ENCODE measurements at places on chromosomes 12 and 14. TPM values are rescaled to one million over a fixed set of nuclear protein-coding genes. Genes with fewer than 3 reads are reported as not detected.

GRCh38 chr14:75757644-75758402 lies 96.8 kb downstream of the TTLL5 start:
- no peak for DNase-seq

GRCh38 chr12:99498756-99499155 lies 148.8 kb upstream of the GARIN6 start:
- no peak for DNase-seq

- no peak for DNase-seq
These were observed 64.8 kb upstream of the PLEKHG3 start for GRCh38 chr14:64639340-64639821.

GRCh38 chr12:15689751-15690191 lies 99.4 kb downstream of the EPS8 start:
- no peak for DNase-seq

DNA sequence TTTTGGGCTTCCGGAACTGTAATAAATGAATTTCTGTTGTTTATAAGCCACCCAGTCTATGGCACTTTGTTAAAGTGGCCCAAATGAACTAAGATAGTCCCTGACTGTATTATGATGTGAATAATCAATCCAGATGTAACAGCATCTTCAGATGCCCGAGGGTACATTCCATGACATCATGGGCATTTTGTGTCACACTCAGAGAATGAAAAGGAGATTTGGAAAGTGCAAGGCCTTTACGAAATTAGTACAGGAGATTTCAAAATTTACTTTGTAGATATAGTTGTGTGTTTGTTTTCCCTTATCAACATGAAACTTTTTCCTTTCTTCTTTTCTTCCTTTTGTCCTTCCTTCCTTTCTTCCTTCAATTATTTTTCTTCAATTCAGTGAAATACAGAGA lies 54.2 kb upstream of the AMIGO2 start:
- no peak for DNase-seq

- peak; percentile 94 for DNase-seq
These were observed at the start of gene CBX5 for GRCh38 chr12:54279632-54280467. TSS of gene CBX5 (minus strand) at chr12:54280122. CDS start at chr12:54257650, 22,472 bp downstream.

DNA sequence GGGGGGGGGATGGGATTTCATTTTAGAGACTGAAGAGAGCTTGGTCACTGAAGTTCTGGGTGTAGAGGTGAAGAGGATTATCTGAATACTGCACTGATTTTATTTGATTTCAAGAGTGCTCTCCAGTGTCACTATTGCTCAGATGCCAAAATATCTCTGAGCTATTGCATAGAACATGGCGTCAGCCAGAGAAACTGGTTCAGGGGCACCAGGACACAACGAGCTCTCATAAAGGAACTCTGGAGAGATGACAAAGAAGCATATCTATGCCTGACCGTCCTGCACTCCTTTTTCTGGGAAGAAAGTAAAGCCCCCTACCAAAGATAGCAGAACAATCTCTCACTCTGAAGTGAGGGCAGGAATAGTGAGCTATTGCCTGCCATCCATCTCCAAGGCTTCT lies 2.0 kb downstream of the SLC7A8 start:
- DNase-seq: no peak

GRCh38 chr14:55356913-55357312 lies 54.7 kb downstream of the ATG14 start:
- DNase-seq: no peak

DNA sequence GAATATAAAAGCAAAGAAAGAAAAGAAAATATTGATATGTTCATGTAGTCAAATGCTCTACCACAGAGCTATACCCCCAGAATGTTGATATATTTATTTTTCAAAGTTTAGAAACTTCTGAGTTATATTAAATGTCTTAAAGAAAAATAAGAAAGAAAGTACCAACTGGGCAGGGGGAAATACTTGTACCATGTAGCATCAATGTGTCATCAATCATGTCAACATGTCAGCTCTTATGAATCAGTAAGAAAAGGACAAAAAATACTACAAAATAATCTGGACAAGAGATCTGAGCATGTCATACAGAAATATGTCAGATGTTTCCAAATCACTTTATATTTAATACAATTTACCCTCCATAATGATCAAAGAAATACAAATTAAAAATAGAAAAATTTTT lies 595.1 kb upstream of the ATP2B1 start:
- no peak for DNase-seq

DNA sequence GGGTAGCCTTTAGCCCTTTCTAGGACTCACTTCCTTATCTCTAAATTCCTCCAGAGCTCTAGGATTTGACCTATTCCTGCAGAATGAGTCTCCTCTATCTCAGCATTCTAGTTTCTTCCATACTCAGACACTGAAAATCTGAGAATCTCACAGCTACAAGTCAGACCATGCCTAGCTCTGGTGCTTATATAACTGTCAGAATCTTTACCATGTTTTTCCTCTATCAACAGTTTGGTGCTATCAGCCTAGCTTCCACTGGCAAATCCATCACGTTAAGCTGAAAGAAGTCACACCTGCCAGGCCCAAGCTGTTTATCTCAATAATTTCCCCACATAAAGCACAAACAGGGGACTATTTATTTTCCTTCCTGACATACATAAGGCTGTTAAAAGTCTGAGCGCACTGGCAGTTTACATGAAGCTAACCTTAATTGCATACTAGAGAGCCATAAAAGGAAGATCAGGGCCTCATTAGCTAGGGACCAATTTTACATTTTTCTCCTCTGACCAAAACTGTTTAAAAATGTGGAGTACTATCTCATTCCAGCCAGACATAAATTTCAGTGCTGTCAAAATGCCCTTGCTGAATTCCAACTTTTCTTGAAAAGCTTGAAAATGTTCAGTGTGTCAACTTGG lies 270.5 kb downstream of the C12orf75 start:
- no peak for DNase-seq

- DNase-seq: no peak
These were observed 117.1 kb downstream of the HMGA2 start for GRCh38 chr12:65941388-65941787.

DNA sequence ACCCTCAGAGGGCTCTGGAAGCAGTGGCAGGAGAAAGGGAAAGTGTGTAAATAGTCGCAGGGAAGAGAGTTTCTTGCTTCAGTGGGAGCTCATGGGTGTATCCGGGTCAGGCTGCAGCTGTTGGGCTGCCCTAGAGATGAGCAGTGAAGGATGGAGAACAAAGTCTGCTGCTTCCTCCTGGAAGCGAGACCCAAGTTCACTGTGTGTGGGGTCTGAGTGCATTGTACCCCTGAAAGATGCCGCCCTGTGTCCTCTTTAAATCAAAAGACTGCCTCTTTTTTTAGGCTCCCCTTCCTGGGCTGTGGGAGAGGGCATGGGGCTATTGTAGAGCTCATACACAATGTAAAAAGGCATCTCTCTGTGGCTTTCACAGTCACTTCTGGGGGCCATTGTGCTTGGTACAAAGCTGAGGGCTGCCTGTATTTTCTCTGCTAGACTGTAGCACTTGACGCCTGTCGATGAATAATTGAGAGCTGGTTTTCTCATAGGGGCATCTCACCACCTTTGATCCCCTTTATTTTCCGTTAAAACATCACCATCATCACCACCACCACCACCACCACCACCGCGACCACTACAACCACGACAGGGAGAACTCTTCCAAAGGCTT lies 16.7 kb downstream of the CHST11 start:
- no peak for DNase-seq

- DNase-seq: no peak
These were observed 8.4 kb downstream of the PTHLH start for GRCh38 chr12:27964123-27964522.

DNA sequence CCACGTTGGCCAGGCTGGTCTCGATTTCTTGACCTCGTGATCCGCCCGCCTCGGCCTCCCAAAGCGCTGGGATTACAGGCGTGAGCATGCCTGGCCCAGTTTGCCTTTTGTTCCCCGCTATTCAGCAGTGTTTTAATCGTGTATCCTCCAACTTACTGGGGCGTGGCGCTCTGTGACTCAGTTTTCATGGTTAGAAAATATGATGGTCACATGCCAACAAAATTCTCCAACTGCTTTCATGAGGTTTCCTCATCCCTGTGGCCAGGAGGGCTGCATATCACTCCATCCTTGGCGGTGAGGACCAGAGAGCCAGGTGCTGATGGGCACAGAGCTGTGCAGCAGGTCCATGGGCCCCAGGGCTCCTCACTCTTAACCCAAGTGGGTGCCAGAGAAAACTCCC lies 33.0 kb upstream of the PRMT8 start:
- no peak for DNase-seq

DNA sequence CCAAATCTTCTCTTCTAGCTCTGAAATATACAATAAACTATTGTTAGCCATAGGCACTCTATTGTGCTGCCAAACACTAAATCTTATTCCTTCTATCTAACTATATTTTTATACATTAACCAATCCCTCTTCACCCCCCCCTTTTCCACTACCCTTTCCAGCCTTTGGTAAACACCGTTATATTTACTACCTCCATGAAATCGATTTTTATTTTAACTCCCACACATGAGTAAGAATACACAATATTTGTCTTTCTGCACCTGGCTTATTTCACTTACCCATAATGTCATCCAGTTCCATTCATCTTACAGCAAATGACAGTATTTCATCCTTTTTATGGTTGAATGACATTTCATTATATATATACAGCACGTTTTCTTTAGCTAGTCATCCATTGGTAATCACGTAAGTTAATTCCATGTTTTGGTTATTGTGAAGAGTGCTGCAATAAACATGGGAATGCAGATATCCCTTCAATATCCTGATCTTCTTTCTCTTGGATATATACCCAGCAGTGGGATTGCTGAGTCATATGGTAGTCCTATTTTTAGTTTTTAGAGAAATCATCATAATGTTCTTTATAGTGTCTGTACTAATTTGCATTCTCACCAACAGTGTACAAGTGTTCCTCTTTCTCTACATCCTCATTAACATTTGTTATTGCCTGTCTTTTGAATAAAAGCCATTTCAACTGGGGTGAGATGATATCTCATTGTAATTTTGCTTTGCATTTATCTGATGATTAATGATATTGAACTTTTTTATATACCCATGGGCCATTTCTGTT lies 34.2 kb upstream of the PLBD1 start:
- DNase-seq: no peak

- no peak for DNase-seq
These were observed 73.7 kb downstream of the CIT start for GRCh38 chr12:119803381-119803791.

DNA sequence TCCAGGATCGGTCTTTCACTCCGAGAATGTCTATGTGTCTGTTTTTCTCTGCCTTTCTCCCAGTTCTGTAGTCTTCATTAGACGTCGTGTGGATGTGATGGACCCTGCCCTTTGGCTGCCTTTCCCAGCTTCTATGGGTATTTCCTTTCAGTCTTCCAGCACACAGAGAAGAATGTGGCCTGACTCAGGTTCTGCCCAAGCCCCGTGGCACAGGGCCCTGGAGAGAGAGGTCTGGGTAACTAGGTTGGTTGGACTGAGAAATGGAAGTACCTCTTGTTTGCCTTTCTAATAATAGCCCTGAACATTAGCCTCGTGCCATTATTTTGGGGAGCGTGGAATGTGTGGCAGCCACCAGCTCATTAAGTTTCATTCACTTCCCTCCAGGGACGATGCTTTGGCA lies 3.8 kb downstream of the FOXJ2 start:
- no peak for DNase-seq

GRCh38 chr14:75876530-75876929 lies 105.3 kb downstream of the TGFB3 start:
- no peak for DNase-seq

- DNase-seq: no peak
These were observed 4.3 kb downstream of the TM7SF3 start for GRCh38 chr12:27009881-27010301.

DNA sequence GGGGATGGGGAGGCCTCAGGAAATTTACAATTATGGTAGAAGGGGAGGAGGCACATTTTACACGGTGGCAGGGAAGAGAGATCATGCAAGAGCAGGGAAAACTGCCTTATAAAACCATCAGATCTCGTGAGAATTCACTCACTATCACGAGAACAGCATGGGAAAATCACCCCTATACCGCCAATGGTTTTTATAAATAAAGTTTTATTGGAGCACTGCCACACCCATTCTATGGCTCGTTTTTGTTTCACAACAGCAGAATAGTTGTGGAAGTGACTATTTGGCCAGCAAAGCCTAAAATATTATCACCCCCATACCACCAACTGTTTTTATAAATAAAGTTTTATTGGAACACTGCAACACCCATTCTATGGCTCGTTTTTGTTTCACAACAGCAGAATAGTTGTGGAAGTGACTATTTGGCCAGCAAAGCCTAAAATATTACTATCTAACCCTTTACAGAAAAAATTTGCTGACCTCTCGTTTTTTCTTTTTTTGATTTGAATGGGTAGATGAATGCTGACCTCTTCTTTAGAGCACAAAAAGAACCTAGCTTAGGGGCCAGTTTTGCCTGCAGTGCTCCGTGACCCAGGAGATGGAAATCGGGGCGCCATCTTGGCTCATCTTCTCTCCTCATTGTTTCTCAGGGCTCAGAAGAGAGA lies 77.3 kb upstream of the RIN3 start:
- DNase-seq: no peak

- no peak for DNase-seq
These were observed 1.1 kb downstream of the PPFIBP1 start for GRCh38 chr12:27524839-27525753.

DNA sequence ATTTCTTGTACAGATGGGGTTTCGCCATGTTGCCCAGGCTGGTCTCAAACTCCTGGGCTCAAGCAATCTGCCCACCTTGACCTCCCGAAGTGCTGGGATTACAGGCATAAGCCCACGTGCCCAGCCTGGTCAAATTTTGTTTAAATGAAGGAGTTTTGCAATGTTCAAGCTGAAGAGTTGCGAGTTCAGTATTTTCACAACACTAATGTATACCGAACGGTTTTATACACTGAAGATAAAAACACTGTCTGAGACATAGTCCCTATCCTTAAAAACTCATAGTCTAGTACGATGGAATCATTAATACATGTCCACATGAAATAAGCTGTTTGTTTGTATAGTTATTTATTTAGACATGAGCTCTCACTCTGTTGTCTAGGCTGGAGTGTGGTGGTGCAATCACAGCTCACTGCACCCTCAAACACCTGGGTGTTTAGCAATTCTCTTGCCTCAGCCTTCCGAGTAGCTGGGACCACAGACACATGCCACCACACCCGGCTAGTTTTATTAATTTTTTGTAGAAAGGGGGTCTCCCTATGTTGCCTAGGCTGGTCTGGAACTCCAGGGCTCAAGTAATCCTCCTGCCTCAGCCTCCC lies 15.4 kb downstream of the TRAPPC6B start:
- no peak for DNase-seq

DNA sequence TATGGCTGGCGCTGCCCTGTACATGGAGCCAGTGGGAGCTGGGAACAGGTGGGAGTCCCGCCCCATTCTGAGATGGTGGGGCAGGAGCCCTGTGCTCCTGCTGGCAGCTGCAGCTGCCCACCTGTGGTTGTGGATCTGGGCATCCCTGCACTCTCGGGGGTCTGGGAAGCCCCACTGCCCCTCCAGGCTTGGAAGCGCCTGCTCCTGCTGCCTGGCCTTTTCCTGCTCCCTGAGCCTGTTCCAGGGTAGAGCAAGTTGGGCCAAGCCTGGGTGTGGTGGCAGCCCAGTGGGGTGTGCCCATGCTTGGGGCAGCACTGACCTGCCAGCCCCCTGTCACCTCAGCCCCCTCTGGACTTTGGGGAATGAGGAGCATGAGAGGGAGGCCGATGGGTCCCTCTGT lies 104.0 kb downstream of the MNAT1 start:
- DNase-seq: no peak

IFI27 gene
- 2.3 TPM for total RNA-seq

PIANP gene
- 0.13 TPM for total RNA-seq

PITPNM2 gene
- 26.4 TPM for total RNA-seq

CHST11 gene
- total RNA-seq: 11.4 TPM

CFAP73 gene
- 0.10 TPM for total RNA-seq

DPY19L2 gene
- 6.6 TPM for total RNA-seq

All from Panc1 (cell line).